ENCODE measurements at places on chromosomes 3 and 15. TPM values are rescaled to one million over a fixed set of nuclear protein-coding genes. Genes with fewer than 3 reads are reported as not detected.

Gene CCR8
- not detected for total RNA-seq

Gene NPHP3
- total RNA-seq, result 11.0 TPM

Gene FBXO40
- total RNA-seq, result not detected

Gene MORC1
- not detected for total RNA-seq

Gene SAMD7
- not detected for total RNA-seq

Gene DGKG
- total RNA-seq, result 8.8 TPM

Gene CDHR4
- 0.21 TPM for total RNA-seq

Gene BNIP2
- total RNA-seq, result 61.6 TPM

Gene CTXN2
- total RNA-seq, result not detected

All from A549 treated with GW870086 at 1 μM for 4 hours (cell line).